ENCODE measurements at places on chromosomes 12 and 14.

DNA sequence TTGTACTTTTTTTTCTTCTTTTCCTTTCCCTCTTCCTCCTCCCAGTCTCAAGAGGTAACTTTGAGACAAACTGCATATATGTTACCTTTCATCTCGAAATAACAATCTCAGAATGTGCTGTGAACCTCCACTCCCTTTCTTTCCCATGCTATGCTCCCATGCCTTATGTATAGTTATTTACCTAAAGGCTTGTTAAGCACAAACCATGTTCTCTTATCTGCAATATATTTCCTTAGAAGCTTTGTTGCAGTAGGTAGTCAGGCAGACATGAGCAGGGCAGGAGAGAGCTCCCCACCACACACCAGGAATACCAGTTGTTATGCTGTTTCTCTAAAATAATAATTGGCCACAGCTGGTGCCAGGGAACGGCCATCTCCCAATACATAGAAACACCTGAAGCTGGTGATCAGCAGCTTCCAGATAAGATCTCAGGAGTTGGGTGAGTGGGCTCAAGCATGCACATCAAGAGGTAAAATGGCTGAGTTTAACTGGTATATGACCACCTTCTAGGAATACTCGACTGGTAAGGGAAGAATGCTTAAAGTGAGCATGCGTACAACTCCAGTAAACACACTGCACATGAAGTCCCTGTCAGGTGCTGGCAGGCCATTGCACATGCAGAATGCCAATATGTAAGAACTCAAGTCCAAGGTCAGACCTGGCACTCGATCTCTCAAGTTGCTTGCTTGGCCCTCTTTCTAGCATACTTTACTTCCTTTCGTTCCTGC, 14.8 kb upstream of the DHRS2 start:
- DNase-seq = no peak

GRCh38 chr12:92785563-92785950, 82.8 kb downstream of the PLEKHG7 start:
- no peak for DNase-seq

DNA sequence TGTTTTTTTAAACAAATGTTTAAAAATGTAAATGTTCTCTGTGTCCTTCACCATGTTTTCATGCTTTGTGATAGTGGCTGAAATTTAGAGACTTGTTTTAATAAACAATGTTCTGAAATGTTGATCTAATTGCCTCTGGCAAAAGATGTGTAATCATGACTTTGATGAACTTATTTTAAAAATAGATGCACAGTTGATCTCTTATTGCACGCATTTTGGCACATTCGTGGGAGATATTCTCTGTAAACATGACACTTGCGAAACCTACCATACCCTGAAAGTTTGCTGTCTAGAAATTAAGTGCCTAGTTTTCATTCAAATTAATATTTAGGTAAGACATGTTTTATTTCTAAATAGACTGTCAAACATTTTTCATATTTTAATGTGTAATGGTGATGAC, 119.7 kb upstream of the DNM1L start:
- DNase-seq = no peak

DNA sequence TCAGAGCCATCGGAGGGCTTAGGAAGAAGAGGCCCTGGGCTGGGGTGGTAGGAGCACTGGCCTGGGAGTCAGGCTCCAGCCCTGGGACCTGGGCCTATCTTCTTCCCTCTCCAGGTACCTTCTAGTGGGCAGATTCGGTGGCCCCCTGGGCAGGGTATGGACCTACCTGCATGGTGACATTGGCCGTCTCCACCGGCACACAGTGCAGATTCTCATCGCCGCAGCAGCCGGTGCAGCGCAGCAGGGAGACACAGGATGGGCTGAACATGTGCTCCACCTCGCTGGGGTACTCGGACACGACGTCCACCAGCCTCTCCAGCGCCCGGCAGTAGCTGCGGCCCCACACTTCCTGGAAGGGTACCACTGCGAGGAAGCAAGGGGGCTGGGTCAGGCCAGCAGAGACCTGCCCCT, 6.2 kb downstream of the PGF start:
- DNase-seq = no peak

DNA sequence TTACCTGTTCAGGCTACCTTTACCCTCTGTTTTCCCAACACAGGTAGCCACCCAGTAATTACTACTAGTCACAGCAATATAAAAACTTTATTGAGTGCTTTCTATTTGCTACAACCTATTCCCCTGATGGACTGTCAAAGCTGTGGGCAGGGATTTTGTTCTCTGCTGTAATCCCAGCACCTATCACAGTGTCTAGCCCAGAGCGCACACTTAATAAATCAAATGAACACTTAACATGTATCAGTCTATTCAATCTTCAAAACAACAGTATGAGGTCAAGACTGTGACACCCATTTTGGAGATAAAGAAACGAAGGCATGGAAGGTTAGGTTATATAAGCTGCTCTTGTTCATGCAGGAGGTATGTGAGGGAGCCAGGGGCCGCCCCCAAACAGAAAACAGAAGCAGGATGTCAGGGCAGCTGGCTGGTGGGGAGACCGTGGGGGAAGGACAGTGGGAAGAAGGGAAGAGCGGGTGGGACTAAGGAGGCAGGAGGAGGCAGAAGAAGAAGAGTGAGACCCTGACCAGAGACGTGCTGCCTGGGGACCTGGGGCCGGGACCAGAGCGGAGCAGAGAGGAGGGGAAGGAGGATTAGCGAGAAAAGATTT, 1.7 kb downstream of the TNFRSF1A start:
- no peak for DNase-seq

- no peak for DNase-seq
Observed at GRCh38 chr12:6266971-6267721, 43.3 kb upstream of the PLEKHG6 start.

GRCh38 chr12:79298506-79298905, 392.3 kb downstream of the PAWR start:
- DNase-seq = no peak

GRCh38 chr14:94337274-94337673, 14.1 kb upstream of the SERPINA6 start:
- DNase-seq = no peak
